ENCODE measurements at places on chromosomes 16 and 17. TPM values are rescaled to one million over a fixed set of nuclear protein-coding genes. Genes with fewer than 3 reads are reported as not detected.

ZG16B gene
- 0.09 TPM for total RNA-seq

GPATCH8 gene
- total RNA-seq = 10.9 TPM

AMZ2 gene
- total RNA-seq = 29.6 TPM

FBXW10B gene
- total RNA-seq = 0.17 TPM

LRRC46 gene
- total RNA-seq = not detected

SLC16A5 gene
- total RNA-seq = 5.0 TPM

KIF18B gene
- 0.34 TPM for total RNA-seq

SLC5A11 gene
- total RNA-seq = not detected

RFWD3 gene
- 22.1 TPM for total RNA-seq

SNX20 gene
- 0.11 TPM for total RNA-seq

SCARF1 gene
- total RNA-seq = 69.7 TPM

PNMT gene
- total RNA-seq = 1.2 TPM

GJD3 gene
- 3.1 TPM for total RNA-seq

RAC3 gene
- 10.7 TPM for total RNA-seq

RNF157 gene
- 0.34 TPM for total RNA-seq

MT3 gene
- not detected for total RNA-seq

CUEDC1 gene
- 5.1 TPM for total RNA-seq

CCL4L2 gene
- total RNA-seq = not detected

GRB7 gene
- total RNA-seq = 0.09 TPM

XYLT1 gene
- total RNA-seq = 0.26 TPM

CREBBP gene
- 13.9 TPM for total RNA-seq

SLC25A10 gene
- 6.6 TPM for total RNA-seq

PRCD gene
- 0.54 TPM for total RNA-seq

FADS6 gene
- total RNA-seq = not detected

PERCC1 gene
- not detected for total RNA-seq

TPSG1 gene
- not detected for total RNA-seq

CRYM gene
- total RNA-seq = not detected

PRSS33 gene
- not detected for total RNA-seq

LRRC3C gene
- total RNA-seq = not detected

GPRC5B gene
- total RNA-seq = 37.6 TPM

PABPN1L gene
- not detected for total RNA-seq

HOXB2 gene
- total RNA-seq = 0.76 TPM

RAB11FIP3 gene
- 27.5 TPM for total RNA-seq

TP53TG3F gene
- total RNA-seq = not detected

KRT9 gene
- total RNA-seq = not detected

KRTAP16-1 gene
- total RNA-seq = not detected

ERN2 gene
- total RNA-seq = not detected

CDC27 gene
- total RNA-seq = 152 TPM

TAF15 gene
- total RNA-seq = 97.3 TPM

SPNS2 gene
- total RNA-seq = 59.2 TPM

TERB1 gene
- total RNA-seq = 0.09 TPM

ST6GALNAC2 gene
- 0.11 TPM for total RNA-seq

NCBP3 gene
- total RNA-seq = 14.8 TPM

Measured in dermis lymphatic vessel endothelial cell (primary cell).